ENCODE measurements at places on chromosomes 3 and 15.

DNA sequence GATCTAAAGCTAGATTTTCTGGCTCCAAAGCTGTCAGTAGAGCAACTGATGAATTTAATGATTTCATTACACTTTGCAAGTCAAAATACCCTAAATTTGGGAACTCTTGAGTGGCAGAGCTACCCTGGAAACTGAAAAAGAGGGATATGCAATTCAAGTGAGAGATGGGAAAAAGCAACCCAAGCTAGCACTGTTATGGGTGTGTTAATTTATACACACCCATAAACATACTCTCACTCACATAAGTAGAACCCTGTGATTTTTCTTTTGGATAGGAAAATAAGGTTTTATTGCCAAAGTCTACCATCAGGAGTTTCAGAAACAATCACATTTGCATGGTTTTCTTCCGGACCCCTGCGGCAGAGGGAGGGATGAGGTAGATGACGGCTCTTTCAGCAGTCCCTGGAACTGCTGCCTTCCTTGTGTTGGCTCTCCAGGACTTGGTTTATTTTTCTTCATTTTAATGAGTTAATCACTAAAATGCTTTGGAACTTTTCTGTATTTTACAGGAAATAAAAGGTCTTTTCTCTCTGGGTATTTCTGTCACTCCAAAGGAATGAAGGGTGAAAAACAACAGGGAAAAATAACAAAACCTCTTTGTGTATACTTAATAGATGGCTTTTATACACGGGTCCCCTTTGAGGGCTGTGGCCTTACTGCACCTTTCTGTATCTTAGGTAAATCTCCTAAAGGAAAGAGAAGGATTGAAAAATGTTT, 63.8 kb downstream of the TTC23 start:
- no peak for DNase-seq

DNA sequence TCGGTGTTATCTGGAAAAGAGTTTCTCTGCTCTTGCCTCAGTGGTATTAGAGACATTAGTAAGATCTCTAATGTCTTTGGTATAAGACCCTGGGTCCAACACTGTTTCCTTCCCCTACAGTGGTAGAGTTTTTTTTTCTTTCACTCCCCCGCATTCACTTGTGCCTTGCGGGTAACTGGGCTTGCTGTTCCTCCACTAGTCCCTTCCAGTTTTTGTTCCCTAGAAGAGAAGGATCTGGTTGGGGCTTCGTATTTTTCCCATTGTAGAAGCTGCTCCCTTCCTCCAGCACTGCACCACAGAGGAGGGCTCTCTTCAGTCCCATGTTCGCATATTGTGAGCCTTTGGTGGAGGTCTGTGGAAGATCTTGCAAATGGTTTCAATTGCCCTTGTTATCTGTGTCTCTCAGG, 13.7 kb downstream of the CTDSPL2 start:
- DNase-seq = no peak

- no peak for DNase-seq
These were observed 62.4 kb upstream of the TOPAZ1 start for GRCh38 chr3:44179246-44179645.

GRCh38 chr15:84001655-84002054, 233.9 kb upstream of the GOLGA6L4 start:
- DNase-seq = no peak

DNA sequence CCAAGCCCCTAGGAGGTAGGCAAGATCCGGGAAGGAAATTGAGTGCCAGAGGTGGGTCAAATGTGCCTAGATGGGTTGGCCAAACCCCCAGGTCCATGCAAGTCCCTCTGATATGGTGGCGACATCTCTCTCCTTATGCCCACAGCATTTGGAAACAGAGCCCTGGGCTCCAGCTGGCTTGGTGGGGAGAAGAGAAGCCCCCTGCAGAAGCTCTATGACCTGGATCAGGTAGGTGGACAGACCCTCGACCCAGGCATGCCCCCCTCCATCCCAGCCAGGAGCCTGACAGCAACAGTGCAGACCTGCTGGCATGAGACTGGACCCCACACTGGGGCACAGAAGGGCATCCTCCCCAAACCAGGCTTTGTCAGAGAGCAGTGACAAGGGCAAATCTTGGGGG, 12.2 kb downstream of the CHST13 start:
- no peak for DNase-seq

Measured in ELR (cell line).